ENCODE measurements at places on chromosomes 7 and 10.
A peak's percentile ranks its signal among the peaks of the same experiment; 100 is the strongest.

GRCh38 chr7:1087465-1087814, 473 bp upstream of the GPER1 start:
- no peak for DNase-seq

DNA sequence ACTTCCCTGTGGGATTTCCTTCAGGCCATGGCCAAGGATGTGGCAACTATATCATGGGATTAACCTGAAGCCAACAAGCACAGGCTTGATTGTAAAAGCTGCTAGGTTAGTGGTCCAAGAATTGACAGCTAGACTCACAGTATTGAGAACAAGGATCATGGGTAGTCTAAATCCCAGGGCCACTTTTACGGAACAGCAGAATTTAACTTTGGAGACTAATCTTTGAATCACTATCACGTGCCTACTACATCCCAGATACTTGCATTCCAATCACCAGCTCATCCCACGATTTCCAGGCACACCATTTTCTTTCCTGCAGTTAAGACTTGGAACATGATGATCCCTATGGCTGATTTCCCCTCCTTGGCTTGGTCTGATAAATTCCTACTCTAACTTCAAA, 65.6 kb upstream of the ADO start:
- no peak for DNase-seq

GRCh38 chr7:149620961-149621360, 123.4 kb upstream of the ZNF746 start:
- no peak for DNase-seq

GRCh38 chr10:122426829-122427228, 27.6 kb upstream of the ARMS2 start:
- no peak for DNase-seq

DNA sequence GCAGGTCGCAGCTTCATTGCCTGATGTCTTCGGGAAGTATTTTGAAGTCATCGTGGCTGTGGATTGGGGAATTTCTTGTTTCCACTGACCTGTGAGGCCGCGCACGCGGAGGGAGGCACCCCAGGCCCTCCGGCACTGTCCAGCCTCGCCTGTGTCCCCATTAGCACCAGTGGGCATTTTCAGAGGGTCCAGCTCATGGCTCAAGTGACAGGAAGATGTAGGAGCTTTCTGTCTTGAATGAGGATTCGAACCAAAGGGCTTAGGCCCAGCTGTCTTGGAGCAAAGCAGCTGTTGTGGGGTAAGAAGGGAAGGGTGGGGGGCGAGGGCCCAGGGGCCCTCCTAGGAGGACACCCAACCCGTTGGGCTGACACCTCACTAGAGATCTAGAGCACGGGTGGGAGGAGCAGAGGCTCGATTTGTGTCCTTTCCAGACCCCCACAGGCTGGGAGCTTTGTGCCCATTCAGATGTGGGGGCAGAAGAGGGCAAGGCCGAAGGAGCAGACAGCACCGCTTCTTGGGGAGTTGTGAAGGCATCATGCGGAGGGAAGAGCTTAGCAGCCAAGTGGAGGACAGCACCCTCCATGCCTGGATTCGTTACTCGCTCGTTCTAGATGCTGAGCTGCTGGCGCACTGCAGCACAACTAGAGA, 914 bp downstream of the ZNF37A start:
- peak; percentile 29 for DNase-seq

- DNase-seq: no peak
Measured at GRCh38 chr7:22563621-22564241, 63.7 kb upstream of the STEAP1B start.

GRCh38 chr10:26540601-26541000, 102.5 kb downstream of the APBB1IP start:
- DNase-seq: no peak

- DNase-seq: no peak
Measured at GRCh38 chr10:33489501-33490176, 155.2 kb upstream of the NRP1 start.

GRCh38 chr7:138546829-138547228, 86.8 kb downstream of the TRIM24 start:
- no peak for DNase-seq

- no peak for DNase-seq
Measured at GRCh38 chr10:110612087-110612486, 32.0 kb upstream of the RBM20 start.

- no peak for DNase-seq
Measured at GRCh38 chr7:37421861-37422500, 26.7 kb downstream of the ELMO1 start.

DNA sequence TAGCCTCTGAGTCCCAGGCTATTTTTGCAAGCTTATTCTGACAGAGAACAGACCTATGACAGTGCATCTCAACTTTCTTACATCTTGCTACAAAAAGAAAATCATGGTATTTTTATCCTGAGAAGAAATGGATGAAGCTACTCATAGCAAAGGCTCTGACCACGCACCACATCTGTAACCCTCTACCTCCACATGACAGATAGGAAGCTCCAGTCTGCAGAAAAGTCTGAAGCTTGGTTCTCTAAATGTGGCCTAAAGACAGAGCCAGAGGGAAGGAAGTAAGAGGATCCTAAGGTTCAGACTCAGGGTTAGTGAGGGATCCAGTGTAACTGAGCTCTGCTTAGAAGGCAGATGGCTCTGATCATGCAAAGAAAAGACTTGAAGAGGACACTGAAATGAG, 58.4 kb upstream of the ABCB5 start:
- DNase-seq: no peak

- no peak for DNase-seq
Measured at GRCh38 chr7:107446531-107446930, 23.3 kb upstream of the GPR22 start.

- DNase-seq: peak; percentile 77
Measured at GRCh38 chr7:121278120-121279021, 50.4 kb upstream of the WNT16 start.

- DNase-seq: no peak
Measured at GRCh38 chr10:72079356-72079755, 9.0 kb downstream of the SPOCK2 start.

DNA sequence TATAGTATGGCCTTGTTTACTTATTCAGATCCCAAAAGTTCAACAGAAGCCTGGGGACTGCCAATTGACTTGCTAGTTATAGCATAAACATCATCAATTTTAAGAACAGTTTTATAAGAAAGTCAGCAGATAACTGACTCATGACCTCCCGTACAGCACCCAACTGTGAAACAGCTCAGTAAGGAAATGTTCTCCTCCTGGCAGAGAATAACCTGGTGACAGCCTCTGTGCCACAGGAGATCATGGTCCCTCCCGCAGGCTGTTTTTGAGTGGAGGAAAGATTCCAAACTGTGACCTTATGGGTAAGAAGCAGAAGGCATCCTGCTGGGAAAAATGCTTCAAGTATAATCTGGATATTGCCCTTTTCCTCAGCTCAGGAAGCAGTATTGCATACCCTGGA, 182.5 kb downstream of the SEMA3D start:
- DNase-seq: no peak

- no peak for DNase-seq
Measured at GRCh38 chr7:26493737-26494428, 202.2 kb downstream of the SNX10 start.

DNA sequence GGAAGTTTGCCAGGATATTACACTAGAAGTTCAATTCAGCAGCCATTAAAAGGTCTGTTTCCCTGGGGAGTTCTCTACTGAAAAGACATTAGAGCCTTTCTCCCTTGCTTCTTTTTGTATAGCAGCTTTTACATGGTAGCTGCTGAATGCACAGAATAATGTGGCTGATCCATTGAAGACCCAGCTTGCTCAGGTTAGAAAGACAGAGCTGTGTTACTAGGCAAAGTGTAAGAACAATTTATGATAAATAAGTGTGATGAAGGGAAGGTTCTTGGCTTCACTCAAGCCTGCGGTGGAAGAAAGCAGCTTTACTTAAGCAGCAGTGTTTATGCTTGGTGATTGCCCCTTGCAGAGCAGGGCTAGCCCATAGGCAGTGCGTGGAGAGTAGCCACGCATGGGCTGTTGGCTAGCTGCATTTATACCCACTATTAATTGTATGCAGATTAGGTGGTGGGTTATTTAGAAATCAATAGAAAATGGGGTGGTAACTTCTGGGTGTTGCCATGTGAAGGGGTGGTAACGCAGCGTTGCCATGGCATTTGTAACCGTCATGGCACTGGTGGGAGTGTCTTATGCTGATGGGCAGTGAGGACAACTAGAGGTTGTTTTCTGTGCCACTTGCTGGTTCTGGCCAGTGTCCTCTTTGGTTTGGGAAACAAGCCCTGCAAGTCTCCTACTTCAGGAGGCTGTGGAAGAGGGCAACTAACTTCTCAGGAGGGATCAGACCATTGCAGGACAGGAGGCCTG, 942.9 kb downstream of the NRG3 start:
- DNase-seq: no peak

DNA sequence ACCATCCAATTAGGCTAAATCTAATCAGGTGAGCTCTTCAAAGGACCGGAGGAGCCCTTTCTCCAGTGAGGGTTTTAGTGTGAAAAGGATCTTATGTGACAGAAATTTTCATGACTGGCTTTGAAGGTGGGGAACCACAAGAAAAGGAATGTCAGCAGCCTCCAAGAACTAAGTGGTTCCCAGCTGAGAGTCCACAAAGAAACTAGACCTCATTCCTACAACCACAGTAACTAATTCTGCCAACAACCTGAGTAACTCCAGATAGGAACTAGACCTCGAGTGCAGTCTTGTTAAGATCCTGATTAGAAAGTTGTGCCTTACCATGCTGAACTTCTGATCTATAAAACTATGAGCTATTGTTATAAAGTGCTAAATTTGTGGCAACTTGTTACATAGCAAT, 51.3 kb downstream of the PCLO start:
- DNase-seq: no peak

GRCh38 chr7:52764492-52765169, 270.8 kb upstream of the POM121L12 start:
- DNase-seq: no peak

DNA sequence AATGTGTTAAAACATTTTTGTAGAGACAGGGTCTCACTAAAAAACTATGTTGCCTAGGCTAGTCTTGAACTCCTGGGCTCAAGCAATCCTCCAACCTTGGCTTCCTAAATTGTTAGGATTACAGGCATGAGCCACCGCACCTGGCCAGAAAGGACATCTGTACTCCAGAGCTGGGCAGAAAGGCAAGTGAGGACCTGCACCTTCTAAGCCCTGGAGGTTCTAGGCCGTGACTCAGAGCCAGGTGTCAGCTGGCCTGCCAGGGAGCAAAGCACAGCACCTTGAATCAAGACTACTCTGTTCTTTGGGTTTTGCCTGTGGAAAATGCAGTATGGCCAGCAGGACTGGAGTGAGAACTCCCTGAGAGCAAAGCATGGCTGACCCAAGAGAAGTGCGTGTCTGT, 396.5 kb downstream of the ADRA2A start:
- no peak for DNase-seq

- no peak for DNase-seq
Measured at GRCh38 chr7:146479040-146479439, 362.4 kb downstream of the CNTNAP2 start.

Measured in erythroblast (primary cell).